Airway epithelial cell (primary cell): ENCODE measurements at places on chromosomes 2 and 18. TPM values are rescaled to one million over a fixed set of nuclear protein-coding genes. Genes with fewer than 3 reads are reported as not detected.

The OTOF gene
- not detected in 2 replicates for total RNA-seq

The MAP2 gene
- total RNA-seq: 5.6 and 9.9 TPM in 2 replicates

The FOXI3 gene
- total RNA-seq: not detected in 2 replicates

The REG3G gene
- not detected in 2 replicates for total RNA-seq

The EPAS1 gene
- 137 and 155 TPM in 2 replicates for total RNA-seq

The AOX1 gene
- total RNA-seq: 3.7 and 10.6 TPM in 2 replicates

The TRIM43 gene
- total RNA-seq: not detected in 2 replicates

The VIL1 gene
- not detected in 2 replicates for total RNA-seq

The MARCO gene
- not detected in 2 replicates for total RNA-seq

The KIF5C gene
- 0.07 TPM in 1 of 2 replicates, not detected in the other for total RNA-seq

The SLC14A1 gene
- total RNA-seq: not detected in 2 replicates

The HRH4 gene
- 0.07 TPM in 1 of 2 replicates, not detected in the other for total RNA-seq

The PKDCC gene
- total RNA-seq: 0.78 TPM in 1 of 2 replicates, not detected in the other

The PSMD1 gene
- total RNA-seq: 94.0 and 102 TPM in 2 replicates

The HOXD10 gene
- not detected in 2 replicates for total RNA-seq

The SEMA4C gene
- total RNA-seq: 15.2 and 16.6 TPM in 2 replicates

The ANKRD29 gene
- total RNA-seq: 4.0 and 13.9 TPM in 2 replicates

The TMEM198 gene
- 0.78 and 0.93 TPM in 2 replicates for total RNA-seq

The GKN1 gene
- not detected in 2 replicates for total RNA-seq

The ACTG2 gene
- total RNA-seq: 2.3 and 4.5 TPM in 2 replicates

The RESP18 gene
- total RNA-seq: not detected in 2 replicates

The MORN2 gene
- total RNA-seq: 11.8 and 17.9 TPM in 2 replicates

The SLC40A1 gene
- total RNA-seq: 0.79 and 0.99 TPM in 2 replicates

The FTCDNL1 gene
- 0.09 TPM in 1 of 2 replicates, not detected in the other for total RNA-seq

The ALKAL2 gene
- not detected in 2 replicates for total RNA-seq

The HAAO gene
- total RNA-seq: not detected in 2 replicates

The GAREM1 gene
- 6.8 and 9.0 TPM in 2 replicates for total RNA-seq

The SERPINB7 gene
- total RNA-seq: 59.1 and 63.3 TPM in 2 replicates

The PPP3R1 gene
- 18.2 and 22.5 TPM in 2 replicates for total RNA-seq

The CAPN14 gene
- total RNA-seq: 2.9 and 4.0 TPM in 2 replicates

The MOGAT1 gene
- not detected in 2 replicates for total RNA-seq

The DLGAP1 gene
- 0.07 and 0.33 TPM in 2 replicates for total RNA-seq

The SCTR gene
- total RNA-seq: not detected in 2 replicates

The PCARE gene
- total RNA-seq: not detected in 2 replicates

The CHST9 gene
- total RNA-seq: 3.0 and 3.2 TPM in 2 replicates

The AGXT gene
- total RNA-seq: not detected in 2 replicates

The SERPINB11 gene
- 0.05 and 0.35 TPM in 2 replicates for total RNA-seq

The IKZF2 gene
- 14.9 and 20.2 TPM in 2 replicates for total RNA-seq

The RIT2 gene
- not detected in 2 replicates for total RNA-seq

The TMSB10 gene
- total RNA-seq: 11,437 and 16,079 TPM in 2 replicates

The SP140 gene
- total RNA-seq: not detected in 2 replicates

The LHCGR gene
- total RNA-seq: not detected in 2 replicates

The SYT4 gene
- total RNA-seq: not detected in 2 replicates

The TPO gene
- not detected in 2 replicates for total RNA-seq

The EHD3 gene
- total RNA-seq: 3.4 and 4.6 TPM in 2 replicates

The FKBP1B gene
- 25.4 and 29.4 TPM in 2 replicates for total RNA-seq

The AMER3 gene
- not detected in 2 replicates for total RNA-seq

The OSBPL1A gene
- 19.2 and 20.3 TPM in 2 replicates for total RNA-seq

The UGT1A6 gene
- 35.8 and 38.9 TPM in 2 replicates for total RNA-seq

The ACOXL gene
- total RNA-seq: 0.05 and 0.21 TPM in 2 replicates

The RSAD2 gene
- total RNA-seq: not detected in 2 replicates

The FAP gene
- total RNA-seq: 3.2 and 4.3 TPM in 2 replicates

The GPR148 gene
- total RNA-seq: not detected in 2 replicates

The HJURP gene
- 18.2 and 26.2 TPM in 2 replicates for total RNA-seq

The CHST10 gene
- total RNA-seq: 3.7 and 4.6 TPM in 2 replicates

The CCDC74B gene
- total RNA-seq: 7.1 and 17.5 TPM in 2 replicates

The HOXD8 gene
- total RNA-seq: not detected in 2 replicates
